ENCODE measurements at places on chromosomes 16 and 17.
A peak's percentile ranks its signal among the peaks of the same experiment; 100 is the strongest.

- peaks cover 27% of the 10 kb centered on the region for H3K36me3 ChIP-seq
- no peak for DNase-seq
- no peaks in the 10 kb centered on the region for H3K27me3 ChIP-seq
- H3K4me1 ChIP-seq = peaks cover 45% of the 10 kb centered on the region
- H3K27ac ChIP-seq = peak overlapping the region; percentile 81
These were observed 19.7 kb downstream of the MOSMO start for GRCh38 chr16:22027633-22028032.

- H3K27ac ChIP-seq = no peak overlapping the region
- H3K4me1 ChIP-seq = peaks cover 16% of the 10 kb centered on the region
- H3K4me3 ChIP-seq = no peak overlapping the region
- no peaks in the 10 kb centered on the region for H3K36me3 ChIP-seq
- no peak for DNase-seq
These were observed 2.7 kb downstream of the SPNS2 start for GRCh38 chr17:4501295-4501949.

DNA sequence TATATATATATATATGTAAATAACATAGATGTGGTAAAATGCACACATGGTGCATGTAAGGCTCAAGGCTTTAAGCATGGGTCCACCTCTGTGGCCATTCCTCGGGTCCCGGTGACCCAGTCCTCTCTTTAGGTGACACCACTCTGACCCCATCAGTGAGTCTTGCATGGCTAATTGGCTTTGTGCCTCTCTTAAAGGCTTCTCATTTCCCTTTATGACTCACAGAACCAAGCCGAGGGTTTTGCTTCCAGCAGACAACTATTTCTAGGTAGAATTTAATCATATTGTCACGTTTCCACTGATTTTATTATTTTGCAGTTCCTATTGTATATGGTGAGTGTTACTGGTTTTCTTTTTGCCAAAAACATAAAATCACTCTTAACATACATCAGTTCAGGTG, 59.7 kb downstream of the PLCG2 start:
- peaks cover 10% of the 10 kb centered on the region for H3K27me3 ChIP-seq
- no peaks in the 10 kb centered on the region for H3K4me1 ChIP-seq
- no peak overlapping the region for H3K4me3 ChIP-seq
- DNase-seq = no peak

DNA sequence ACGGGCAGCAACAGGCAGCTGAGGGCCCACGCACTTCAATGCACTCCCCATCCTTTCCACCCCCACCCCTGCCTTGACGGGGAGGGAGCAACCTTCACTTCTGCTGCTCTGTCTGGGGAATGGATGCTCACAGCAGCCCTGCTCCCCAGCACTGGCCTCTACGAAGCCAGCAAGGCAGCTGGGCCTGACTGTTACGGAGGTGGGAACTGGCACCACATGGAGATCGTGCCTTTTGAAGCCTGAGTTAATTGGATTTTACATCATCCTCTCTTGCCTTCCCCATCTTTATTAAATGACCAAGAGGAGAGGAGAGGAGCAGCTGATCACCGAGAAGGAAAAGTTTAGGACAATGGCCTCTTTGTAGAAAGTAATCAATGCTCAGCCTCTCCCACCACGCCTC, 187.0 kb upstream of the RPL38 start:
- H3K27me3 ChIP-seq = no peaks in the 10 kb centered on the region
- no peaks in the 10 kb centered on the region for H3K36me3 ChIP-seq
- H3K27ac ChIP-seq = no peak overlapping the region
- H3K4me1 ChIP-seq = no peaks in the 10 kb centered on the region
- H3K4me3 ChIP-seq = no peak overlapping the region

- H3K4me3 ChIP-seq = no peak overlapping the region
- DNase-seq = no peak
- peaks cover 9% of the 10 kb centered on the region for H3K36me3 ChIP-seq
- no peak overlapping the region for H3K27ac ChIP-seq
- H3K4me1 ChIP-seq = no peaks in the 10 kb centered on the region
These were observed 10.4 kb upstream of the KRT10 start for GRCh38 chr17:40832840-40833239.

GRCh38 chr17:80631142-80632045, 86.8 kb downstream of the RPTOR start:
- no peaks in the 10 kb centered on the region for H3K27me3 ChIP-seq
- H3K4me3 ChIP-seq = no peak overlapping the region
- no peak overlapping the region for H3K27ac ChIP-seq

All from keratinocyte (primary cell).